Activated naive CD4-positive, alpha-beta T cell treated with anti-CD3 and anti-CD28 coated beads, Interleukin-2, amount 10 ng/mL, durations not matched to agents 5 hours and 36 hours (primary cell): ENCODE measurements at places on chromosomes 12 and 14. TPM values are rescaled to one million over a fixed set of nuclear protein-coding genes. Genes with fewer than 3 reads are reported as not detected.

Gene SMCO3
- total RNA-seq, result not detected

Gene CBLN3
- 6.6 TPM for total RNA-seq

Gene AQP2
- not detected for total RNA-seq

Gene RBM23
- 76.6 TPM for total RNA-seq

Gene TAS2R10
- 0.25 TPM for total RNA-seq

Gene CNTN1
- total RNA-seq, result not detected
